ENCODE measurements at places on chromosomes 16 and 17. TPM values are rescaled to one million over a fixed set of nuclear protein-coding genes. Genes with fewer than 3 reads are reported as not detected.

DNA sequence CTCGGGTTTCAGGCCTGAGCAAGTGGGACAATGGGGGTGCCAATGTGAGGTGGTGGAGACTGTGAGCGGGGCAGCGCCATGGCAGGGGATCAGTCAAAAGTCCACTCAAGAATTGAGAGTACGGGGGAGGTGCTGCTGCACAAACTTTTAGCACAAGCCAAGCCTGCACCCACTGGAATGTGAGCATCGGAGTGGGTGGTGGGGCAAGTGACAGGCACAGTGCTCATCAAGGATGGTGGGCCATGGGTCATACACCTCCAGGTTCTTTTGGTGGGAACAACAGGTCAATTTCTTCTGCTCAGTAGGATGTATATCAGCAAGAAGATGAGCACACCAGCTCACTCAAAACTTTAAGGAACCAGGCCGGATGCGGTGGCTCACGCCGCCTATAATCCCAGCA lies 32.4 kb upstream of the PEMT start:
- H3K36me3 ChIP-seq: no peaks in the 10 kb centered on the region
- no peak for DNase-seq
- H3K27ac ChIP-seq: no peak overlapping the region
- no peaks in the 10 kb centered on the region for H3K4me1 ChIP-seq
- no peak overlapping the region for H3K4me3 ChIP-seq
- H3K27me3 ChIP-seq: no peaks in the 10 kb centered on the region

DNA sequence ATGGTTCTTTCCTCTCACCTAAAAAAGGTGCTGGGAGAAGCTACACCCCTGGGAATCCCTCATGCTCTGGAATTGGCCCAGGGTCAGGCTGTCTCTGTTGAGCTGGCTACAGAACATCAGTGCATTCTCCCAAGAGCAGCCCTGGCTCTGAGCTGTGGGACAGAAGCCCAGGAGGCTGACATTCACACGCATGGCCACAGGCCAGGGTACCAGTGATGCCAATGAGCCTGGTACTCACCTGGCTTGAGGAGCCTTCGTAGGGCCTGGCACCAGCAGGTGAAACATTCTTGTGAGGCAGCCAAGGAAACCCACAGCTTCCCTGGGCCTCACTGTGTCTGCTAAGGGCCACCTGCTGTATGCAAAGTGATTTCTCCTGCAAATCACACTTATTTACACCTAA lies 121.7 kb upstream of the CCL2 start:
- H3K27me3 ChIP-seq: peaks cover 15% of the 10 kb centered on the region
- H3K36me3 ChIP-seq: no peaks in the 10 kb centered on the region
- no peaks in the 10 kb centered on the region for H3K4me1 ChIP-seq
- DNase-seq: no peak
- H3K4me3 ChIP-seq: no peak overlapping the region

DNA sequence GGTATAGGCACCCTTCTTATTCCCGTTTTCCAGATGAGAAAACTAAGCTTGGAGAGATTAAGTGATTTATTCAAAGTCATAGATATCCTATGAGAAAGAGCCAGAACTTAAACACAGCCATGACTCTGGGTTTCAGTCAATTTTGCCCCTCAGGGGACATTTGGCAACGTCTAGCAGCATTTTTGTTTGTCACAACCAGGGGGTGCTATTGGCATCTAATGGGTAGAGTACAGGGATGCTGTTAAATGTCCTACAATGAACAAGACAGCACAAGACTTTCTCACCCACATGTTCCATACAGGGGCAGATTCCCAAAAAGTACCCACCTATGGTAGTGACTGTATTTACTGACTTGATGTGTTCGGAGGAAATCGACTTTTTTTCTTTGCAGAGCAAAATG lies 4.8 kb upstream of the SHISA9 start:
- H3K4me1 ChIP-seq: no peaks in the 10 kb centered on the region
- no peak overlapping the region for H3K4me3 ChIP-seq
- H3K27me3 ChIP-seq: peaks cover 66% of the 10 kb centered on the region
- H3K27ac ChIP-seq: no peak overlapping the region
- DNase-seq: no peak

GRCh38 chr17:5661491-5662125 lies 77.3 kb upstream of the NLRP1 start:
- H3K4me3 ChIP-seq: no peak overlapping the region
- H3K36me3 ChIP-seq: no peaks in the 10 kb centered on the region
- no peaks in the 10 kb centered on the region for H3K27me3 ChIP-seq
- DNase-seq: no peak

DNA sequence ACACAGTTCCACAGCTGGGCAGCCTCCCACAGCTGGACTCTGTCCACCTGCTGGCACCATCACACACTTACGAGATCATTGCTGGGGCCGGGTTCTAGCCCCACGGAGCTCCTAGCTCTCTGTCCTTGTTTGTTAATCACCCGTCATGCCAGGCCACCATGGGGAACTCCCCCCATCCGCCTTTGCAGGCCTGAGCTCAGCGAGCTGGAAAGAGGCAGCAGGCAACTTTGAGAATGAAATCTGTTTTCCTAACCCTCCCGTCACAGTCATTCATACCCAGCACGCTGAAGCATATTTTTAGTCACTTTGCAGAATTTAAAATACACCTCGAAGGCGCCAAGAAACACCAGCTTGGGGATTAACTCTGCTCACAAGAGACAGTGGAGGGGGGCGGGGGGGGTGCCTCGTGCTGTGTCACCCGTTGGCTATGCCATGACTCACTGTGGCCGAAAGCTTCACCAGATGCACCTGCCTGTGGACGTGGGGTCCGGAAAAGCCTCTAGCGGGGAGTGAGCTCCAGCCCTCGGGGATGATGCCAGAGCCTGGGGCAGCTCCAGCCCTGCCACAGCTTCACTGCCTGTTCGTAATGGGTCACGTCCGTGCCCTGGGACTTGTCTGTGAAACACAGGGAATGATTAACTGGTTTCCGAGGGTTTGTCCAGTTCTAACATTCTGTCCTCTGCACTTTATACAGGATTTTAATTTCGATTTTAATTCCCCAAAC lies 1.4 kb upstream of the SPNS2 start:
- DNase-seq: no peak
- peaks cover 3% of the 10 kb centered on the region for H3K4me1 ChIP-seq
- no peaks in the 10 kb centered on the region for H3K36me3 ChIP-seq

GRCh38 chr16:85194307-85195270 lies 82.3 kb upstream of the CIBAR2 start:
- no peaks in the 10 kb centered on the region for H3K36me3 ChIP-seq
- no peak overlapping the region for H3K27ac ChIP-seq
- H3K4me3 ChIP-seq: no peak overlapping the region
- no peak for DNase-seq
- H3K4me1 ChIP-seq: no peaks in the 10 kb centered on the region

DNA sequence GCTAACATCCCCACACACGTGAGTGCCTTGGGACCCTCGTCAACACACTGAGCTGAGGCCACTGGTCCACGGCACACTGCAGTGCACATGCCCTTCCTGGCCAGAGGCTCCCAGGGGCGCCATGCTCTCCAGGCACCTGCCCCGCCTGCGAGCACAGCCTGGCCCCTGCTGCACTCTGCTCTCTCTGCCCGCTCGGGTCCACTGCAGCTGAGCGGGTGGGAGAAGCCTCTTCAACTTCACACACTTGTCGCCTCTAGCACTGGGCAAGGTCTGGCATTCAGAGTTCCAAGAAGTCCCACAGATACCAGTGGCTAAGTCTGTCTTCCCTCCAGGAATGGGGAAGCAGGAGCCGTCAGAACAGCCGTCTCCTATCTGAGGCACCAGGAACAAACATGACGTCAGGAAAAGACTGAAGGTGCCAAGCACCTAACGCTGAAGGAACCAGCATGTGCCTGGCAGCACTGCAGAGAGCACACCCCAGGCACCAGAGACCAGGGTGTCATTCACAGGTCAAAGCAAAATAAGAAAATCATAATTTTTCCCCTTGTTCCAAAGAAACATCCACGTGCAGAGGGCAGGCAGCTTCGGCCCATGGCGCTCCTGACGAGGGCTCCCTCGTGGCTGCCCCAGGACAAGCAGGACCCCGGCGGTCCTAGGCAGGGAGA lies 82.9 kb downstream of the ZNF778 start:
- DNase-seq: no peak
- H3K36me3 ChIP-seq: peaks cover 63% of the 10 kb centered on the region
- H3K27me3 ChIP-seq: no peaks in the 10 kb centered on the region
- H3K4me3 ChIP-seq: no peak overlapping the region

DNA sequence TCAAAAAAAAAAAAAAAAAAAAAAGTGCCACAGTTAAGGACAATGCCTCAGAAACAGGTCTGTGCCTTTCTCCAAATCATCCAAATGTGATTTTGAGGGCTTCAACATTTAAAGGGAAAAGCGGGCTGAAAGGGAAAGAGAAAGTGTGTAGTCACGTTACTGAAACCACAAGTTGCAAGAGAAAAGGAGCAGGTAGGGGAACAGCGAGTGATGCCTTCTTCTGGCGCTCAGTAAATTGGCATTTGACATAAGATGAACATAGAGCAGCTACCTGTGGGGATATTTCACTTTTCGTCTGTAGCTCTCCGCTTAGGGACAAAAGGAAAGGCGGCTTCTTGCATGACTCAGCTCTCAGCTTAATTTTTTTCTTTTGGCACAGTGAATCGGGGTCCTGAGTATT lies 11.1 kb downstream of the CMTM2 start:
- no peaks in the 10 kb centered on the region for H3K27me3 ChIP-seq
- peaks cover 44% of the 10 kb centered on the region for H3K4me1 ChIP-seq
- no peak overlapping the region for H3K4me3 ChIP-seq
- no peak overlapping the region for H3K27ac ChIP-seq
- H3K36me3 ChIP-seq: no peaks in the 10 kb centered on the region

GRCh38 chr17:2977157-2977556 lies 86.2 kb downstream of the OR1D5 start:
- H3K36me3 ChIP-seq: peaks cover 21% of the 10 kb centered on the region
- DNase-seq: no peak
- no peak overlapping the region for H3K27ac ChIP-seq
- H3K4me1 ChIP-seq: no peaks in the 10 kb centered on the region
- no peaks in the 10 kb centered on the region for H3K27me3 ChIP-seq

The NTN3 gene
- total RNA-seq: not detected
